T follicular helper cell (primary cell): ENCODE measurements at places on chromosomes 1 and 21.

DNA sequence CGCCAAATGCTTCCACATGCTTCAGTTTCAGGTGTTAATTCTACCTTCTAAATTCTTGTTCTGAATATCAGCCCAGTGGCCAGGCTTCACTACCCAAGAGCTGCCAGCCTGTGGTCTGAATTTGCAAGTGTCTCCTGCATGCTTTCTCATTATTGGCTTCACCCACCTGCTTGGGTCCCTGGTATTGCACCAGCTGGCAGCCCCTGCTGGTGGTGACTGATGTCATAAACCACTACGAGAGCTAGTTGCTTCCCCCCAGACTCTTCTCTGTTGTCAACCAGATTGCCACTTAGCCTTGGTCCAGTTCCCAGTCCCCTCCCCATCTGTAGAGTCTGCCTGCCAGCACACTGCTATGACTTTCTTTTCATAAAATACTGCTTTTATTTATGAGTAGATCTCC lies 197.7 kb upstream of the DUSP10 start:
- no peak for DNase-seq

DNA sequence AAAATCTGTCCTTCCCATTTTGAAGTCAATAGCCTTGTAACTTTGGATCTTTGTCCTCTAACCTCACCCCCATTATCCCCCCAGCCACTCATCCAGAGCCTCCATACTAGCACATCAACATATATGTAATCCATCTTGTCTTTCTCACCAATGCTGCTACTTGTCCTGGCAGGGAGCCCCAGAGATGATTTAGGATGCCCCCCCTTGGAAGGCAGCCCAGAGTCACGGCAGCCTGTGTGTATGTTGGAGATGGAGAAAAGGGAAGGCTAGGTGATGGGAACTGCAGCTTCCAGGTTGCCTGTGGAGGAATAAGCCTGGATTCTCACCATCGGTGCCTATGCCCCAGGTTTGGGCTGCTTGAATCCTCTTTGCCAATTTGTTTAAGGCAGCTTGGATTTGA lies 51.7 kb upstream of the SCMH1 start:
- DNase-seq: no peak

GRCh38 chr1:210448297-210448892 lies 119.7 kb downstream of the HHAT start:
- no peak for DNase-seq

- DNase-seq: no peak
These were observed 9.9 kb downstream of the S100A11 start for GRCh38 chr1:152026895-152027294.

DNA sequence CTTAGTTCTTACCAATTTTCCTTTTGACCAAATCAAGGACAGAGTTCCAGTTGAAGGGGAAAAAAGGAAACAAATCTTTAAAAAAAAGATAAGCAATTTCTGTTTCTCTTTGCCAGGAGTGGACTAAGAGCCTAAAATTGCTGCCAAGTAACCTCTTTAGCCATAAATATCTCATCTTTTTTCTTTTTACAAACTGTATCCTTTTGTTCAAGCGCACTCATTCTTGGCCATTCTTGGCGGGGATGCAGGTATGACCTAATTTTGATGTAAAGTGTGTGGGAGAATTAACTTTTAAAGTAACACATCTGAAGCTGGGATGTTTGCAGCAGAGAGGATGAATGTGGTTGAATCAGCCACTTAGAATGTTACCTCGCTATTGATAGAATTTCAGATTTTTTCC lies 13.4 kb upstream of the KIF1B start:
- DNase-seq: no peak

DNA sequence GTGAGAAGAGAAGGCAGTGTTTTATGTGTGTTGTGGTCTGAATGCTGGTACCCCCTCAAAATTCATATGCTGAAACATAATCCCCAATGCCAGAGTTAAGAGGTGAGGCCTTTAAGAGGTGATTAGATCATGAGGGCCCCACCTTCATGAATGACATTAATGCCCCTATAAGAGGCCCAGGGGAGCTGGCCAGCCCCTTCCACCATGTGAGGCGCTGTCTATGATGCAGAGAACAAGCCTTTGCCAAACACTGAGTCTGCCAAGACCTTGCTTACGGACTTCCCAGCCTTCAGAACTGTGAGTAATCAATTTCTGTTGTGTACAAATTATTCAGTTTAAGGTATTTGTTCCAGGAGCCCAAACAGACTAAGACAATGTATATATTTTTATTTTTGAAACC lies 20.2 kb downstream of the CAPZB start:
- no peak for DNase-seq

GRCh38 chr1:196423612-196424011 lies 184.6 kb downstream of the KCNT2 start:
- no peak for DNase-seq

- no peak for DNase-seq
These were observed 204.2 kb downstream of the KCNT2 start for GRCh38 chr1:196403803-196404690.
